ENCODE measurements at places on chromosomes 3 and 15.

DNA sequence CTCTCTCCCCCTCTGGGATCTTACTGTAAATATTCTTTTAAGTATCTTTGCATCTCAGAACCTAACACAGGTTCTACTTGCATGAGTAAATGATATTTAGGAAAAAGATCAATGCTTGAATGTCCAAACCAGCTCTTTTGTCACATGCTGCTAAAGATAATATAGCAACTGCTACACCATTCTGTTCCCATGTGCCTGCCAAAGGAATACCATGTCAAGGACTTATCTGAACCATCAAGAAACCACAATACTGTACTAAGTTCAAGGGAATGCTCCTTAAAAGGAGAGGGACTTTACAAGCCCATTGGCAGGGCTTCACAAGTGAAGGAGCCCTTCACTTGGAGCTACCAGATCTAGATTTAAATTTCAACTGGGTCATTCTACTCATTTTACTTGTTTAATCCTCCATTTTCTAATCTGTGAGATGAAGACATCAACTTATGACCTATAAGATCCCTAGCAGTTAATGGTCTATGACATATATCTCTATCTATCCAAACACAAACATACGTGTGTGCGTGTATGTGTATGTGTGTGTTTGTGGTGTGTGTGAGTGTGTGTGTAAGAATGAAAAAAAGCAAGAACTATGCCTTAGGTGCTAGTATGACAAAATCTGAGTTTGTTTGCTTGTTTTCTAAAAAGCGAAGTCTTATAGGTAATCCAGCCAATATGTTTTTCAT lies 13.0 kb upstream of the SEC62 start:
- DNase-seq = no peak

DNA sequence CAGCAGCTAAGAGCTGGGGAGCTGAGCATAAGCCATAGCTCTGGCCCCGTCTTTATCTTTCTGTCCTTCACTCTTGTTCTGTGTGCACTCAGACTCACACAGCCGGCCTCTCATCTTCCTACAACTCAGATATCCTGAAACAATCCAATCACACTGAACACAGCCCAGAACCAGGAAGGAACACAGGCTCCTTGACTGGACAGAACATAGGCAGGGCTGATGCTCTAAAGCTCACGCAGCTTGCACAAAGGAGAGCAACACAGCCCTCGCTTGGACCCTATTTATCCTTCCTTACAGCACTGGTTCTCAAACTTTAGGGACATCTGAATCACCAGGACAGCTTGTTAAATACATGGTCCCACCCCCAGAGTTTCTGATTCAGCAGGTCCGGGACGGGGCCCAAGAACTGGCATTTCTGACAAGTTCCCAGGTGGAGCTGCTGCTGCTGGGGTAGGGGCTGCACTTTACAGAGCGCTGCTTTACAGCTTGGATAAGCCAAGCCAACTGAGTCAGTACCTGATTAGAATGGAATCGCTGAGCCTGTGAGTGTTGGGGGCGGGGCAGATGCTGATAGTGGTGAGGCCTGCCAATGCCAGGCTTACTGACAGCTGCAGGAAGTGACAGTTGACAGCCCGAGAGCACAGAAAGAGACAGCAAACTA lies 65.1 kb downstream of the MRPL46 start:
- DNase-seq = no peak

- no peak for DNase-seq
Measured at GRCh38 chr3:157441102-157441624, 4.5 kb downstream of the PTX3 start.

DNA sequence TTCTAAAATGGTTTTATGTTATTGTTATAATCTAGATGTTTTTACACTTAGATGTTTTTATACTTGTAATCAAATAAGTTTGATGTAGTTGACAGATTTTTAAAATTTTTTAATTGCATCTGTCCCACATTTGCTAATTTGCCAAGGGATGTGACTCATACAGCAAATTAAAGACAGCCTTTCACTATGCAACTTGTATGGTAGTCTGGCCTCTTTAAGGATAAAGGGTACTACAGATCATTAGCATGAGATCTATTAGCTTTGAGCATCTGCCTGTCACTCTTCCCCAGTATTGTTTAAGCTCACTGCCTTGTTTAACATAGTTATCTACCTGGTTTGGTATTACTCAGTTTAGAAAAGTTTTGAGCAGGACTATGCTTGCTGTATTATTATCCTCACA lies 83.0 kb downstream of the NPTN start:
- no peak for DNase-seq

DNA sequence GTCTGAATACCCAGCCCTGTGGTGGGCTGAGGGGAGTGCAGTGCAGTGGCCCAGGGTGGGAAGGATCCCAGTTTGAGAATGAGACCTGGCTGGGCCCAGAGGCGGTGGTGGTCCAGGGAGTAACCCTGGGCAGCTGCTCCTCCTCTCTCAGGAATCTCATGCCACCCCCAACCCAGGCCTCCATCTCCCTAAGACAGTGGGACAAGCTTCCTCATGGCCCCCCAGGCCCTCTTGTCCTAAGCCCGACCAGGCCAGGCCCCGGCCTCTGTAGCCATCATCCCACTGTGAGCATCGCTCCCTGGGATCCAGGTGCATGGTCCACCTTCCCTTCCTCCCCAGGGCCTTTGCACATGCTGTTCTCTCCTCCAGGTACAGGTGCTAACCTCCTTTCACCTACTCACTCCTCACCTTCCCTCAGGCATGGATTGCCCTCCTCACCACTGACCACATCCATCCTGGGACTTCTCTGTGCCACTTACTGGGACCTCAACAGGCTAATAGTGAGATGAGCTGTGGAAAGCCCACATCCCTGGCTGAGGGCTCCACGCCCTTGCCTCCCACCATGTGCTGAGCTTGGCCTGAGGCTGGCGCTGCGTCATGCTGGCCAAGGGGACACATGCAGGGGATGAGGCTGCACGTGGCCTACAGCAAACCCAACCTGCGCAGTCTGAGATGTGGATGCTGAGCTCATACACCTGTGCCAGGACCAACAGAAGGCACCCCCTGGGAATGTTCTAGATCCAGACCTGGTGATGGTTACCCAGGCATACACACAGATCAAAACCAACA lies 9.9 kb downstream of the CHDH start:
- no peak for DNase-seq

DNA sequence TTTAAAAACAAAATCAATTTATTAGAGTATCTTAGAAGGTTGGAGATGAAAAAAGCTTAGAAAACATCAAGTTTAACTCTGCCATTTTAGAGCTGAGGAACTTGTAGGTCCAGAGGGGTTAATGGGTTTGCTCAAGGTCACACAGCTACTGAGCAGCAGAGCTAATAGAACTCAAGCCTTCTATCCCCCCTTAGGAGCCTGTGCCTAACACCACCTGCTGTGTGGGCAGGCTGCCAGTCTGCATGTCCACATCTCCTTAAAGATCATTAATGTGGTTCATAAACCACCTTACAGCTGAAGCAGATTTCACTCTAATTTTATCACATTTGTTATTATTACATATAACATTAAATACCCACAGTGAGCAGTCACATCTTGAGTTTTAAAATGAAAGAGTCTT lies 14.1 kb upstream of the SLC35G2 start:
- DNase-seq = no peak

- DNase-seq = no peak
Measured at GRCh38 chr15:66126031-66126441, 127.5 kb downstream of the MEGF11 start.

GRCh38 chr15:26773067-26773877 lies 406 bp upstream of the GABRB3 start:
- DNase-seq = peak; percentile 87

DNA sequence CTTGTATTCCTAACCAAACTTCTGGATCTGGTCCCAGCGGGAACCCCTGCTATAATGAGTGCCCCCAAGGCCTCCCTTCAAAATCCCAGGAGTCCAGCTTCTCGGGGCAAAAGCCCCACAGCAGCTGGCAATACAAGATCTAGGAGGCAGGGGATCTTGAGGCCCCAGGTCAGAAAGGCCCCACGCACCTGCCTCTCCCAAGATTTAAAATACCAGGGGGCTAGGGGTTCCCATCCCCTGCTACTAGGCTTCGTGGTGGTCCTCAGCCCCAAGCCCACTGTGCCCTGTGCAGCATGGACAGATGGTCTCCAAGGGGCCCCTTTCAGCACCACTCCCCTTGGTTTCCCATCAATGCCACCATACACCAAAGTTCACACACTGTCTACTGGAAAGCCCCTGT lies 15.8 kb upstream of the CYP11A1 start:
- DNase-seq = no peak

GRCh38 chr15:64503197-64503596 lies 42.8 kb downstream of the ZNF609 start:
- DNase-seq = no peak

GRCh38 chr3:197753263-197753662 lies 3.6 kb downstream of the FYTTD1 start:
- no peak for DNase-seq

DNA sequence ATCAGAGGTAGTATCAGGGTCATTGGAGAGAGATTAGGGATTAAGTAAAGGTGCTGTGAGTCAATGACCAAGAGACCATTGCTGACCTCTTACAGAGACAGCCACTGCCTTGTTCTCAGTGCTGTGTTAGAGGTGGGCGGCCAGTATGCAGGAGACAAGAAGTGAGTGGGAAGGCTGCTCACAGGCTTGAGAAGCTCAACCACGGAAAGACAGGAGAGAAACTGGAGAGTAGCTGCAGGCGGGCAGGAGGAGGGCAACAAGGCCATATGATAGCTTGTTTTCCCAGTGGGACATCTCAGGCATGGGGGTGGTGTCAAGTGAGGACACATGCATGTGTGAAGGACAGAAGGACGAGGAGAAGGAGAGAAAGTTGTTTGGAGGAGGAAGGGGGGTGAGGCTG lies 237.3 kb downstream of the PDCD6IP start:
- DNase-seq = no peak

DNA sequence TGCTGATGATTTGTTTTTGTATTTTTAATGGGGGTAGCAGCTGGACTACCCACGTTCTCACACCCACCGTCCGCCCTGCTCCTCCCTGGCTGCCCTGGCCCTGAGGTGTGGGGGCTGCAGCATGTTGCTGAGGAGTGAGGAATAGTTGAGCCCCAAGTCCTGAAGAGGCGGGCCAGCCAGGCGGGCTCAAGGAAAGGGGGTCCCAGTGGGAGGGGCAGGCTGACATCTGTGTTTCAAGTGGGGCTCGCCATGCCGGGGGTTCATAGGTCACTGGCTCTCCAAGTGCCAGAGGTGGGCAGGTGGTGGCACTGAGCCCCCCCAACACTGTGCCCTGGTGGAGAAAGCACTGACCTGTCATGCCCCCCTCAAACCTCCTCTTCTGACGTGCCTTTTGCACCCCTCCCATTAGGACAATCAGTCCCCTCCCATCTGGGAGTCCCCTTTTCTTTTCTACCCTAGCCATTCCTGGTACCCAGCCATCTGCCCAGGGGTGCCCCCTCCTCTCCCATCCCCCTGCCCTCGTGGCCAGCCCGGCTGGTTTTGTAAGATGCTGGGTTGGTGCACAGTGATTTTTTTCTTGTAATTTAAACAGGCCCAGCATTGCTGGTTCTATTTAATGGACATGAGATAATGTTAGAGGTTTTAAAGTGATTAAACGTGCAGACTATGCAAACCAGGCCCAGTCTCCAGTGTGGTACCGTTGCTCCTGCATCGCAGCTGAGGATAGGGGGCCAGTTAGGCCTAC lies 1.4 kb upstream of the FES start:
- no peak for DNase-seq

DNA sequence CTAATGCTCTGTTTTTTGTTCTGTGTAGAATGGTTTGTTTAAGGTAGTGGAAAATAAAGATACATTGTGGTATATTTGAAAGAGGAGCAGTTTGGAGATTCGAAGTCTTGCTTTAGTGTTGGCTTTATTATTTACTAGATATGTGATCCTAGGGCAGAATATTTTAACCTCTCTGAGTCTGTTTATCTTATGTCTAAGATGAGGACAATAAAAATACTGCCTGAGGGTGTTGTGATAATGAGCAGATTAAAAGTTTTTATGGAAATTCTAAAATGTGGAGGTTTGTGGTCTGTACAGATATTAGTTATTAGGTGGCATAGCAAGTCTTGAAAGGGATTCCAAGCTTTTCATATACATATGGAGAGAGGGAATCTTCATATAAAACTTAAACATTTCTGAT lies 15.0 kb downstream of the TCF12 start:
- no peak for DNase-seq

DNA sequence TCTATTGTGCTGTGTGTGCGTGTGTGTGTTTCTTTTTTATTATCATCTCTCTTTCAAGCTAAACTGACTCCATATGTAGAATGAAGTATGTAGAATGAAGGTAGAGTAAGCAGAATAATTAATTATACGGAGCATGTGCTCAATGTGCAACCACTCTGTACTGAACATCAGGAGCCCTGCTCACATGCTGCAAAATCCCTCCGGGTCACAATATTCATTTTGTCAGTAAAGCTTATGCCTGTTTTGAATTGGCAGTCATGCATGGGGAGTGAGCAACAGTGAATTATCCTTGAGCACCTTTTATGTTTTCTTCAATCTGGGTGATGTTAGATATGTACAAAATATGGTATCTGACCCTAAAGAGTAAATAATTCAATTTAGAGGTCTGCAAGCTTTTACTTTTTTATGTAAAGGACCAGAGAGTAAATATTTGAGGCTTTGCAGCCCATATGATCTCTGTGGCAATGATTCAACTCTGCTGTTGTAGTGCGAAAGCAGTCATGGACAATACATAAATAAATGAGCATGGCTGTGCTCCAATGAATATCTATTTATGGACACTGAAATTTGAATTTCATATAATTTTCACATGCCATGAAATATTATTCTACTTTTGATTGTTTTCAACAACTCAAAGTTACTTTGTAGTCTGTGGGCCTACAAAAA lies 199.9 kb downstream of the VGLL3 start:
- no peak for DNase-seq

- no peak for DNase-seq
Measured at GRCh38 chr15:69499521-69500211, 47.0 kb downstream of the RPLP1 start.

DNA sequence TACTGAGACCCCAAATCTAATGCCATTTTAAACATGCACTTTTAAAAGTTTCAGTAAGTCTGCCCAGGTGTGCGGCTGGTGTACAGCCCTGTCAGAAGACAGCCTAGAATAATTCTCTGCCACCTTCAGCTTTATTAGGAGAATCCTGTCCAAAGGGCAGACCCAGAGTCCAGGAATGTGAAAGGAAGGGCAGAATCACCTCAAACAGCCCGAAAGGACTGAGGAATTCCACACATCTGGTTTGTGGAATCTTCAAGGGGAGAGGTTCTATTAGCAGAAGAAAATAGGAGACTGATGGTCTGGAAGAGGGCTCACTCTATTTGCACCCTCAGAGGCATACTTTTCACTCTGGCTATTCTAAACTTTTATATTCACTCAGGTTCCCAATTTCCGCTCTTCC lies 46.6 kb downstream of the TYRO3 start:
- DNase-seq = no peak

- no peak for DNase-seq
Measured at GRCh38 chr15:33330931-33331330, 20.2 kb downstream of the RYR3 start.

DNA sequence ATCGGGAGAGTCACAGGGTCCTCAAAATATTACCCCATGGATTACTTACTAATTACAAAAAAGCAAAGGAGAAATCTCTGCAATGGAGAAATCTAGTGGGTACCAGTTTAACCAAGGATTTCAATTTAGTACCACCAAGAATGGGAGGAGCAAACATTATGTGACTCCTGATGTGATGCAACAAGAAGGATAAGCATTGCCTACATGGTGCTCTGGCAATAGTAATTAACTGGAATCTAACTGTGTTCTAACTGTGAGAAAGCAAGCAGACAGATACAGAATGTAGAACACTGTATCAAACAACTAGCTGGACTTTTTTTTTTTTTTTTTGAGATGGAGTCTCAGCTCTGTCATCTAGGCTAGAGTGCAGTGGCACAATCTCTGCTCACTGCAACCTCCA lies 159.2 kb downstream of the TNIK start:
- no peak for DNase-seq

- DNase-seq = no peak
Measured at GRCh38 chr3:134340982-134341365, 33.3 kb downstream of the AMOTL2 start.
